Stimulated activated CD8-positive, alpha-beta memory T cell treated with anti-CD3 and anti-CD28 coated beads, Interleukin-2, amount 100 ng/mL, for 1 hour (primary cell): ENCODE measurements at places on chromosomes 7 and 10.

DNA sequence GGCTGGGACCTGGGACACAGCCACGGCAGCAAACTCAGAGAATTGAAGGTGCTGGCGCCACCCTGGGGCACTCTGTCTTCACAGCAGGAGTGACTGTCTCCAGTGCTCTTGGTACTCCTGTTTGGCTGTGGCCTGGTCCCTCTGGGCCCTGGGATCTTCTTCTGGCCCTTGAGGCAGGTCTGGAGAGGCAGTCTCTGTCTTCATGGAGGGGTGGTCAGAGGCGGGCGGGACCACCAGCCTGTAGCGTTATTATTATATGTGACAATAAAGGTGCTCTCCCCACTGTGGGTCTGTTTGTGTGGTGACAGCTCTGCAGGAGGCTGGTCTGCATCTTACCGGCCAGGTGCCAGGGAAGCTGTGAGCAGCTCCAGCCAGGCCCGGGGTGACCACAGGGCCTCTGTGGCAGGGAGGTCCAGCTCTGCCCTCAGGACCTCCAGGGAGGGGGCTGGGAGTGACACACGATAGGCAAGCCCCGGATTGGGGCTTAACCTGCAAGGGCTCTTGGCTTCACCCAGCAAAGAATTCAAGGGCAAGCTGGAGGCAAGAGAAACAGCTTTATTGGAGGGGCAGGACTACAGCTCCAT is 70.3 kb downstream of the MYL10 start:
- DNase-seq = no peak

DNA sequence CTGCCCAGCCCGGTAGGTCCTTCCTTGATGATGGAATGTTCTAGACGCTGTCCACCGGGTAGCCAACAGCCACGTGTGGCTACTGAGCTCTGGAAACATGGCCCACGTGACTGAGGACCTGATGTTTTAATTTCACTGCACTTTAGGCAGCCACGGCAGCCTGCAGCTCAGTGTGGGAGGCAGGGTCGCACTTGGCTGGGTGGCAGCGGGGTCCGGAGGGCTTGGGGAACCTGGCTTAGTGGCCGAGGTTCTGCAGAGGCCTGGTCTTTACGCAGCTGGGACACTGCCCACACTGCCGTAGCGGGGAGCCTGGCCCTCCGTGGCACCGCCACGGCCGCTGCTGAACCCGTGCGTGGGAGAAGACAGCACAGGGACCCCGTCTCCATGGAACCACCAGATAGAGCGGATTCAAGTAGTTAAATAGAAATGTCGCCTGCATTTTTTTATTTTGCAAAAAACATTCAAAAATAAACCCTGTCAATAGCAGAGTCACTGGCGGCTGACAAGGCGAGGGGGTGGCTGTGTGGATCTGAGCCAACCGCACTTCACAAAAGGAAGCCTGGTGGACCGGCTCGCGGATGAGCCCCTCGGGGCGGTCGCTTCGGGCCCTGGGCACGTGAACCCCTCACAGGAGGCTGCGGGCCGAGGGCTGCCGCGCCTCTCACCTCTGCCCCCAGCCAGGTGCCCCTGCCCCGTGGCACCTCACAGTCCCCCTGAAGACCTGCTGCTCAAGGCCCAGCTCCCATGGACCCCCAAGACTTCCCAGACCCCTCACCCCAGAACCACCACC is 25.6 kb upstream of the UTF1 start:
- DNase-seq = no peak

DNA sequence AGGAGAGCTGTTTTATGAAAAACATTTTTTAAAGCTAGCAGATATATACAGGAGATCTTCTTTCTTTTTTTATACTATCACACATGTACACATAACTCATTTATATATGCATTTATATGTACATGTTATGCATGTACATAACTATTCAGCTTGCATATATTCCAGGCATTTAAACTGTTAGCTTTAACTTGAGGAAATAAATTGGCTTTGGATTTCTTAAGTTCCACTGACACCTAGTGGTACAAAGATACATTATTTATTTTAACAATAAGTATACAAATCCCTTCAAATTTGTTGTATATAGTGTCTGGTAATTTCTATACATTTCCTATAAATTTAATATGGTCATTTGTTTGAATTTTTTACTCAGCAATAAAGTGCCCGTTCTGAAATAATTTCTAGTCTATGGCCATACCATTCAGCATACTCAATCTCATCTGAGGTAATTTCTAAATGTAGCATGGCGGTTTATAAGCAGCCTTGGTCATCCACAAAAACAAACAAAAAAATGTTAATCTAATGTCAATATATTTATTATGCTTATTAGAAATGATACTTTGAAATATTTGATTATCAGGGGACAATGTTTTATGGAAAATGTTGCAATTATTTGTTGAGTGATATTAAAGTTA is 11.6 kb downstream of the ZDHHC6 start:
- no peak for DNase-seq

- no peak for DNase-seq
Observed at GRCh38 chr7:84970670-84971069, 216.2 kb downstream of the SEMA3D start.

DNA sequence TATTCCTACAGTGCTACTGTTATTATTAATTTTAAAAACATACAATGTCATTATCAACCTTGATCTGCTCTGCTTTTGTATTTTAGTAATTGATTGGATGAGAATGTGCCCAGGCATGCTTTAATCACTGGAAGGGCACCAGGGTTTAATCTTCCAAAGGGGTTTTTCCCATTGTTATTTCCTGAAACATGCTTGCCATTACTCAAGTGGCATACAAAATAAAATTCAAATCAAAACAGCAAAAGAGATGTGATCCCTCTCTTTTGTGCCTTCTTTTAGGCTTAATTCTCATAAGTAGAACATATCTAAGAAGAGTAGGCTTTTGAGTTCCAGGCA is 963.3 kb downstream of the LRMDA start:
- DNase-seq = no peak

GRCh38 chr10:130479926-130480325 is 343.7 kb downstream of the GLRX3 start:
- DNase-seq = no peak

GRCh38 chr10:91194497-91195179 is 25.8 kb upstream of the PCGF5 start:
- DNase-seq = no peak

- DNase-seq = no peak
Observed at GRCh38 chr7:134636008-134636449, 10.6 kb upstream of the BPGM start.

GRCh38 chr7:112365551-112365950 is 84.7 kb upstream of the IFRD1 start:
- DNase-seq = no peak

DNA sequence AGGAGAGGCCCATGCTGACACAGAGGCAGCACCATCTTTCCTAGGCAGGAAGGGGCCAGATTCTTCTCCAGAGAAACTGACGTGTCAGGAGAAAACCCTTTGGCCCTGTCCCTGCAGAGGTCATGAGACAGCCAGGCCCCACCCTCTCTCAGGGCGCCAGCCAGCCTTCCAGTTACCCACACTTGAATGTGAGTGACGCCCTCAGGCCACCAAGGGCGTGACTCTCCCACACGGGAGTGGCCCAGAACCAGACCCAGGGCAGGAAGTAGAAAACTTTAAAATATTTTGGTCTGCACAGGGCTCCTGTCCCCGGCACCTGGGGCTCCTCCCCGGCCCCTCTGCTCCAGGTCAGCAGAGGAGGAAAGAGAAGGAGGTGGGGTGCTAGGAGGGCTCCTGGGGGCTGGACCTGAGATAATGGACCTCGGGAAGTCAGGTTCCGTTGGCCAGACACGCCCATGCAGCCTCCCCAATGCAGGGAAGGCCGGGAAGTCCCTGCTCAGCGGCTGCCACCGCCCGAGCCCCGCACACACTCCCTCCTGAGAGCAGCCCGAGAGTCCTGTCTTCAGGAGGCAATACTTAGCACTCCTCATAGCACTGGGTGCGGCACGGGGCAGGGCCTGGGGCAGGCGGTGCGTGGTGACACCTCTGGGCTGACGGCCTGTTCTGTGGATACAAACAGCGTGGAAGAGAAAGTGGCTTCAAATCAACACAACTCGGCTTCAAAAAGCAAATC is 67.0 kb upstream of the CFAP46 start:
- DNase-seq = no peak

DNA sequence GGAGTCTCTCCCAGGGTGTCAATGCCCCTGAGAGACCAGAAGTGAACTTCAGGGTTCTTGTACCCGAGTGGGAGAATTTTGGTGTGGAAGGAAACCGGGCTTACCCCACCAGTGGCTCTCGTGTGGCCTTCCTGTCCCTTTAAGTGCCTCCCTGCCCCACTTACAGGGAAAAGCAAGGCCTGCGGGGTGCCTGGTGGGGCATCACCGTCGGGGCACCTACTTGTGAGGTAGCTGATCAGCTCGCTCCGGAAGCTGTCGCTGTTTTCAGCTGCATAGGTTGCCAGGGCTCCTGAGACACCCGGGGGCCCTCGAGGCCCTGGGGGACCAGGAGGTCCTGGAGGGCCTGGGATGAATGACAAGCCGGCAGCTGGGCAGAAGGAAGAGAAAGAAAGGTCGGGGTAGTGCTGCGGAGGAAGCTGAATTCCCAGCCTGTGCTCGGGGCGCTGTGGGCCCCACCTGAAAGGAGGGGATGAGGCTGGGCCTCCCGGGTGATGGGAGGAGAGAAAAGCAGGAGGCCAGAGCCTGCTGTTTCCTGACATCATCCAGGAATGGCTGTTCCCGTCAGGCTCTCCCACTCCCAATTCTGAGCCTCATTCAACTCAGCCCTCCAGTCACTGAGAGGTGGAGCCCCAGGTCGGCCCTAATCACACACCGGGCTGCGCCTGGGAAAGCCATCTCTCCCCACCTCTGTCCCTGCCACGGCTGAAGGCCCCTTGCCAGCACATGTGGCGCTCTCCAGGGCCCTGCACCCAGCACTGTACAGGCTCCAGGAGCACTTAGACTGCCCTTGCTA is 51.1 kb downstream of the COL17A1 start:
- DNase-seq = no peak

- DNase-seq = no peak
Observed at GRCh38 chr10:89043052-89043451, 52.5 kb downstream of the FAS start.

- no peak for DNase-seq
Observed at GRCh38 chr7:82257118-82257695, 186.4 kb downstream of the CACNA2D1 start.

- no peak for DNase-seq
Observed at GRCh38 chr7:90512821-90513254, 43.4 kb downstream of the PTTG1IP2 start.

- DNase-seq = no peak
Observed at GRCh38 chr7:141558544-141559183, 7.5 kb downstream of the AGK start.

GRCh38 chr7:27771111-27771510 is 31.1 kb downstream of the TAX1BP1 start:
- no peak for DNase-seq

DNA sequence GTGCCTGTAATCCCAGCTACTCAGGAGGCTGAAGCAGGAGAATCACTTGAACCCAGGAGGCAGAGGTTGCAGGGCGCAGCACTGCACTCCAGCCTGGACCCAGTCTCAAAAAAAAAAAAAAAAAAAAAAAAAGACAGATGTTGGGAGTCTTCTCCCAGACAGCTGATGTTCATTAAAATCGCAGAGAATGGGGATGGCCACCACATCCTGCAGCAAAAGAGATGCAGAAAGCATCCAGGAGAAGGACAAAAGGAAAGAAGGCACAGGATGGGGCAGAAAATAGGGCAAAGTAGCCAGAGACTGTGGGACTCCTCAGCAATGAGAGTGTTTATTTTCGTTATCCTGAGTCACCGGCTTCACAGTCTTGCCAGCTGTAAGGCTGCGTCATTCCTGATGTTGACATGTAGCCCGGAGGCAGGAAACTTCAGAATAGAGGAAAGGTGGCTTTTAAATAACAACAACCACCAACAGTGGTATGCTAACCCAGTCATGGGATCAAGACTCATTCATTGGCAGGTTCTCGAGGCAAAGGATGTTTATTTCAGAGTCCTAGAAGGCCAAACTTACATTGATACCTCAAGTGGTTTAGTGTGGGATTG is 149.5 kb upstream of the SVIL start:
- no peak for DNase-seq

DNA sequence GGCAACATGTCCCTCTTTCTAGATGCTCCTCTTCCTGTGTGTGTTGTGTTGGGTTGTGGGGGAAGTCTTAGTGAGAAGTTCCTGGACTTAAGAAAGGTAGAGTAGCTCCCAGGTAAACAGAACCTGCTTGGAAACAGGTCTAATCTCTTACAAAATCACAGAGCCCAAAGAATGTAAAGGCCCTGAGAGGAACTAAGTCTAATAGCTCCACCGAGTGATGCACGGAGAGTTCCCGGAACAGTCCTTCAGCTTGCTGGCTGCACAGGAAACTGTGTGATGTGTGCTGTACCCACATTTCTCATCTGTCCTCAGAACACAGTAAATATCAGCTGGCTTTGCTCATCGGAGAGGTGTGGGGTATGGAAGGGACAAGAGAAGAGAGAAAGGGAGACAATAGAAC is 182.6 kb upstream of the LYZL1 start:
- DNase-seq = no peak

DNA sequence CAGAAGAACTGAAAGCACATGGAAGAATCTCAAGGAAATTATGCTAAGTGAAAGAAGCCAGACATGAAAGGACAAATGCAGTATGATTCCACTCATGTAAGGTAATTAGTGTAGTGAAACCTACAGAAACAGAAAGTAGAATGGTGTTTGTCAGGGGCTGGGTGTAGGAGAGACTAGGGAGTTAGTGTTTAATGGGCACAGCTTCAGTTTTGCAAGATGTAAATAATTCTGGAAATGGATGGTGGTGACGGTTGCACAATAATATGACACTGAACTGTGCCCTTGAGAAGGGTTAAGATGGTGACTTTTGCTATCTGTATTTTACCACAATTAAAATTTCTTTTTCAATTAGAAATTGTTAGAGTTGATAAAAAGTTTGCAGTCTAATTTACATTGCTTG is 157.3 kb upstream of the ADCY1 start:
- no peak for DNase-seq

DNA sequence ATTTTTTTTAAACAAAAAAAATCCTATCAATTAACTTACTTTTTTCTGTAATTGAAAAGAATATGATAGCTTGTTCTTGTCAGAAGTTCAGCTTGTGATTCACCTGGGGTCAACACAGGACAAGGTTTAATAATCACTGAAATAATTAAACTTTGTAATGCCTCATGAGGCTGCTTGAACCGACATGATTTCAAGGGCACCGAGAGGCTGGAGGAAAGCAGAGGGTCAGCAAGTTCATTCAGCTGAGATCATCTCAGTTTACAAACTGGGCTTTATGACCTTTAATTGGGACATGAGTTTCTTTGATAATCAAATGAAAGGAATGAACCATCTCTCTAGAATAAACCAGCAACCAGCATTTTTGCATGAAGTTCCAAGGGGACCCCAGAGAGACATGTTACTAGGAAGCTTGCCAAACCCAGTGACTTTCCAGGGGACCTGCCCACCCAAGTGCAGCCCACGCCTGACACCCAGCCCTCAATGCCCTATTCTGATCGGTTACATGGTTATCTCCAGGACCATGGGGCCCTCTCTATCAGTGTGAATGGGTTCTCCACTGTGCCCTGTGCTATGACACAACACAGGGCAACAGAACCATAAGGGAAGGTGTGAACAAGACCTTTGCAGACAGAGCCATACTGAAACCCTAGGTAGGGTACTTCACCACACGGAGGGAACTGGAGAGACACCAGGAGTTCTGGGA is 7.8 kb upstream of the CYP3A4 start:
- no peak for DNase-seq
